ENCODE measurements at places on chromosomes 11 and 22.

DNA sequence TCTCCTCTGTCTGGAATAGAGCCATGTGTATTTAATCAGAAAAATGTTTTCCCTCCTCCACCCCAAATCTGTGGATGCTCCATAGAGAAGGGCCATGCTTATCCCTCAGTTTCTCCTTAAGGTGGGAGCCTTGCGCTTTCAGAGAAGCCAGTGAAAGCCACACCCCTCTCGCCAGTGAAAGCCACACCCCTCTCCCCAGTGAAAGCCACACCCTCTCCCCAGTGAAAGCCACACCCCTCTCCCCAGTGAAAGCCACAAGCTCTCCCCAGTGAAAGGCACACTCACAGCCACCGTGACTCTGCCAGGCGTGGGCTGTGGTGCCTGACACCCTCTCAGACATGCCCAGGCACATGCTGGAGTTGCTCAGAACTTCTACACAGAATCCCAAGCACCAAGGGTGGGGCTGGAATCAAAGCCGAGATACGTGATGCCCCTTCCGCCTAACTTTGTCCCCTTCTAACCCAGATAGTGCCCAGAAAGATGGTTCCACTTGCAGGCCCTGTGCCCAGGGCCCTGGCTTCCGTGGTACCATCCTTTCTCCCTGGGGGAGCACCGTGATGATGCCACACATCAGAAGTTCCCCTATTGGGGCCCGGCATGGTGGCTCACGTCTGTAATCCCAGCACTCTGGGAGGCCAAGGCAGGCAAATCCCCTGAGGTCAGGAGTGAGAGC, 16.5 kb upstream of the PRR5 start:
- DNase-seq = no peak

DNA sequence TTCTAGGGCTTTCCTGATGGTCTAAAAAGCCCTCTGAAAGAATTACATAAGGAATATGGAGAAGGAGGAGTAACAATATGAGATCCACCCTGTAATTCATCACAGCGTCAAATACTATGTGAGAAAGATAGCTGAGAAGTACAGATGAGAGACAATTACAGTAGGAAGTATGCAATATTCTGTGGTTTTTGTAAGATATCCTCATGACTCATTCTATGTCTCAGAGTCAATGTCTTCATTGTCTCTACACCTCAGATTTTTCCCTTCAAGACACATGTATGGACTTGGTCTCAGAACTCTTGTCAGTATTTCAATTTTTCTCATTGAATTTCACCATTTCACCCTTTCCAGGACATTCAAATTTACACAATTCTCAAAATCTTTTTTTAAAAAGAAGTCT, 343.3 kb upstream of the CTSC start:
- no peak for DNase-seq

DNA sequence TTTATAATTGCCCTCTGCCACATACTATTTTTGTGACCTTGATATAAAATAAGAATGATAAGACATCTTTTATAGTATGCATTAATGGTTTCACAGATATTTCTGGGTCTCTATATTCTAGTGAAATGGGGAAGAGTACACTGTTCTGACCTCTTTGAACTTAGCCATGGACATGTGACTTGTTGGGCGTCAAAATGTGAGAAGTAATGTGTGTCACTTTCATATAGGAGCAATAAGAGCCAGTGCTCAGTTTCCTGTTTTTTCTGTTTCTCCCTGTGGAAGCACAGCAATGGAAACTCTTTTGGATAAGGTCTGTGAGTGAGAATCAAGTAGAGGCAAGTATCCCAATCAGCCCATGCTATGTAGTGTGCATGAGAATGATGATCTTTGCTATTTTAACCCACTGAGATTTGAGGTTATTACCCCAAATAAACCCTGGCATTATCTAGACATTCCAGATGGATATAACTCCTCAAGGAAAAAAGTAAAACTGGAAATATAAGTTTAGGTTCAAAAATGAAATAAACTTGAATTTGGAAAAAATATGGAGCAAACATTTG, 60.7 kb downstream of the RAB38 start:
- DNase-seq = no peak

DNA sequence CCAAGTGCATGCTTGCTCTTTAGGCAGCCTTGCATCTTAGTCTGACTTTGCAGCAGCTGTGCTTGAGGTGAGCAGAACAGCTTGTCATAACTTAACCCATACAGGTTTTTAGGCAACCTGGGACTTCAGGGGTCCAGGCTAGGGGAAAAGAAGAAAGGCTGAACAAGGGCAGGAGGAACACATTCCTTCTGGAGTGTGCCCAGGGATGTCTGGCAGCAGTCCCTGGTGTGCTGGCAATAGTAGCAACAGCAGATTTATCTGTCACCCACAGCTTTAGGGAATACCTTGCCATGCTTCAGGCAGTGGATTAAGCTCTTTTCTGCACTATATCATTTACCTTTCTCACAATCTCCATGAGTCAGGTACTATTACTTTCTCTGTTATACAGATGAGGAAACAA, 513.0 kb downstream of the RAB38 start:
- DNase-seq = no peak

DNA sequence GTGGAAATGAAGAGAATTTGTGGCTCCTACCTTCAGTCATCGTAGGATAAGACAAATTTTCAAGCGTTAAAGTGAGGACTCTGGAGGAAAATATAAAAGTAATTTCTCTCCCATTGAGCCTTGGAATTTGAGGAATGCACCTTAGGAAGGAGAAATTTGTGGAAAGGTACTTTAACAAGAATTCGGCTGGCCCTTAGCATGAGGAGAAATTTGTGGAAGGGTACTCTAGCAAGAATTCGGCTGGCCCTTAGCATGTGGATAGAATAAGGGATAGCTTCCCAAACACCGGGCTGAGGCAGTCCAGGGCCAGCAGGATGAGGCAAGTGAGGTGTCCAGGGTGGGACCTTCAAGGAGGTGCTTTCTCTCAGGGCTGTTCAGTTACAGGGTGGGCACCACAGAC, 33.2 kb upstream of the FAR1 start:
- DNase-seq = no peak

- no peak for DNase-seq
These were observed 4.3 kb downstream of the SCUBE1 start for GRCh38 chr22:43338766-43339345.

GRCh38 chr22:37461961-37462360, 24.2 kb downstream of the MFNG start:
- DNase-seq = no peak

DNA sequence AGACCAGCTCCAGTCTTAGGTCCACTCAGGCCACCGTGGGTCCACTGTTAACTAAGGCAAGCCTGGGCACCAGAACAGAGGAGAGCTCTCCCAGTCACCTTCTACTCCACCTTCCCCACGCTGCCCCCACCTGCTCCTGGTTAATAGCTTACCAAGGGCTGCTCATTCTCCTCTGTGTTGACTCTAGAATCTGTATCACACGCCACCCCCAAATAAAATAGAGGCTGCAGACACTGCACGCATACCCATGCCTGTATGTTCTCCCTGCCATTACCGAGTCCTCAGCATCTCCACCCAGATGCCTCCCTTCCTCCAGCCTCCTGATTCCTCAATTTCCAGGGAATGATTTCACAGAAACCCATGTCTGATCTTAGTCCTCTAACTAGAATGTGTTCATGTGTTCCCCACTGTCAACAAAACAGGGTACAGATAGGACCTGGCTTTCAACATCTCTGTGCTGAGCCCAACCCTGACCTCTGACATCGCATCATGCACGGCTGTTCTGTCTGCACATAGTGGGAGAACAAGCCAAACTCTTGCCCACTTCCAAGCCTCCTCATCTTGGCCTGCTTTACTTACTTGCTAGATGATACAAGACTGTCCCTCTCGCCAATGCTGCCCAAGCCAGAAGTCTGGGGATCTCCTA, 49.8 kb downstream of the SMCO4 start:
- no peak for DNase-seq

- DNase-seq = no peak
These were observed 22.8 kb upstream of the GPR83 start for GRCh38 chr11:94424011-94424410.

- no peak for DNase-seq
These were observed 31.7 kb downstream of the DCDC1 start for GRCh38 chr11:31337806-31338205.

GRCh38 chr22:42052765-42053164, 17.8 kb downstream of the NAGA start:
- DNase-seq = no peak

DNA sequence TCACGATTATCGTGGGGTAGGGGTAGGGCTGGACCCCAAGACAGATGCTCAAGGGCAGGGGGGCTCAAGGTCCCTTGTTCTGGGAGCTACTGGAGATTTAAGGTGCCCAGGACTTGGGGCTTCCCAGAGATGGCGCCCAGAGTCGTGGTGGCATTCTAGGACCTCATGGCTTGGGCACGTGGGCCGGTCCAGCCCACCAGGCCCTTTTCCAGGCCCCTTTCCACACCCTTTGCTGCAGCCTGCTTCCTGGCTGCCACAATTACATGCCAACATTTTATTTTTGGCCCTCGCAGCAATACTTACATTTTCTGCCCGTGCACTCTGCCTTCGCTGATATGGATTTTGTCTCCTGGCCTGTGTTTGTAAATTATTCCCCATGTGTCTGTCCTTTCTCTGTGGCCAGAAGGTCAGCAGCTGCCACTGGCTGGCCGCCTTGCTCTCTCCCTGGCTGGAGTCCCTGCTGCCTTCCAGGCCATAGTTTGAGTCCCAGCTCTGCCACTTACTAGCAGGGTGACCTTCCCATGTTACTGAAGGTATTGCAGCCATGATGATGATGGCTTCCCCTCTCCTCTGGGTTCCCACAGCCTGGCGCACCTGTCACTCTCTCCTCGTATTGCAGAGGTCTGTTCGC, 11.2 kb downstream of the MB start:
- DNase-seq = no peak

DNA sequence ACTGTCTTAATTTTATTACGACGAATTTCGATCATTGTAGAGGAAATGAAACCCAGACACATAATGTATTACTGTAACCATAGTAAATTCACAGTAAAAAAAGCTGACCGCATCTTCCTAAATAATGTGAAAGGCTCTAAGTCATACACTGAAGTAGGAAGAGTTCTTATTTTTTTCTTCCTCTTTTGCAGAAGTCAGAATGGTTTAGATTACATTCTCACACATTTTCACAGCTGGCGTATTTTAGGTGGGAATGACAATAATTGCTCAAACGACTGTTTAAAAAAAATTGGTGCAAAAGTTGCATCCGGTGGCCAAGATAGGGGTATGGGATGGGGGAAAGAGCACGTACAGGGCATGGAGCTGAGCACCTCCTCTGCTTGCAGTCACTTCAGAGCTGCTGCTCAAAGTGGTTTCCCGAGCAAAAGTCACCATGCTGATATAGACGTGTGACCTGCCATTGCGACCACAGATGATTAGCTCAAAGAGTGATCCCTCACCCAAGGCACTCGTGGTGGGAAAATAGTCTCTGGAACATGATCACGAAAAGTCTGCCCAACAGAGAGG, 35.3 kb downstream of the MMP13 start:
- DNase-seq = no peak

DNA sequence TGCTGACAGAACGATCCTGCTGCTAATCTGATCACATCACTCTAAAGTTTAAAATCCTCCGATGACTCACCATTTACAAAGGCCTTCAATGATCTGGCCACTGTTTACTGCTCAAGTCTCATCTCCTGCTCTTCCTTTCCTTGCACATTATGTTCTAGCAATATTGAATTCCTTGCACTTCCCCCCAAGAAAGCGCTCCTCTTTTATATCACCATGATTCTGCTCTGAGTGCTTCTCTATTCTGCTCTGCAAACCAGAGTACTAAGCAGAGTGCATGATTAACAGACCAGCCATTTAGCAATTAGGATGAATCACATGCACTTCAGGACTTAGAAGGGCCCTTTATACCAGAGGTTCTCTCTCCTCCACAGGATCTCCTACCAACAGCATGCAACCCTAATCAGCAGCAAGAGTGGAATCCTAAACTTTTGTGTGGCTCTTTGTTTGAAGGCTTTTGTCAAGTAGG, 1122.8 kb upstream of the CCDC90B start:
- DNase-seq = no peak

DNA sequence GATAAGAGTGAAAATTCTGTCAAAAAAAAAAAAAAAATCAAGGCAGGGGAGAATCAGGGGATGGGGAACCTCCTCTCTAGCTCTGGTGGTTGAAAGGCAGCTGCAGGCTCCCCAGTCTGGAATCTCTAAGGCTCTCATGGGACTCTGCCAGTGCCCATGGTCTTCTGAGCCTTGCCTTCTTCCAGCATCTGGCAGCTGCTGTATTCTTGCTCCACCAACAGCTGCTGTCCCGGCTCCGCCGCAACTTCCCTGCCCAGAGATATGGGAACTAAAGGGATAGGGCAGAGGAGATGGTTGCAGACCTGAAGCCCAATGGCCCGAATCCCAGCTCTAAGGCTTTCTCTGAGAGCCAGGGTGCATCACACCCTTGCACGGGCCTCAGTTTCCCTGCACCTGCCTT, 49.5 kb upstream of the PHF21B start:
- no peak for DNase-seq

DNA sequence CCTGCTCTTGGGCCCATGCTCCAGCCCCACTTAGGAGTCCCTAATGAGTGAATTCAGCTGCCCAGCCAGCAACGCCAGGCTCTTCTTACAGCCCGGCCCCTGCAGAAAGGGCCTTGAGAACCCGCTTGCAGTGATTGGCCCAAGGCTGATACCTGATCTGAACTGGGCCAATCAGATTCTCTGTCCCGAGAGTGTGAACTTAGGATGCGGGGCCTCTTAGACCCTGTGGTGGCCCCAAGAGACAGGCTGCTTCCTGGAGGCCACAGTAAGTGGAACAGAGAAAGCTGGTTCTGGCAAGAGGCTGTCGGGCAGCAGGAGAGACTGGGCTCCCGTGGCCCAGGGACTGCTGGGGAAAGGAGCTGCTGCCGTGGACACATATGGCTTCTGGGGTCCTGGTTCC, 11.5 kb downstream of the VSTM5 start:
- DNase-seq = no peak

DNA sequence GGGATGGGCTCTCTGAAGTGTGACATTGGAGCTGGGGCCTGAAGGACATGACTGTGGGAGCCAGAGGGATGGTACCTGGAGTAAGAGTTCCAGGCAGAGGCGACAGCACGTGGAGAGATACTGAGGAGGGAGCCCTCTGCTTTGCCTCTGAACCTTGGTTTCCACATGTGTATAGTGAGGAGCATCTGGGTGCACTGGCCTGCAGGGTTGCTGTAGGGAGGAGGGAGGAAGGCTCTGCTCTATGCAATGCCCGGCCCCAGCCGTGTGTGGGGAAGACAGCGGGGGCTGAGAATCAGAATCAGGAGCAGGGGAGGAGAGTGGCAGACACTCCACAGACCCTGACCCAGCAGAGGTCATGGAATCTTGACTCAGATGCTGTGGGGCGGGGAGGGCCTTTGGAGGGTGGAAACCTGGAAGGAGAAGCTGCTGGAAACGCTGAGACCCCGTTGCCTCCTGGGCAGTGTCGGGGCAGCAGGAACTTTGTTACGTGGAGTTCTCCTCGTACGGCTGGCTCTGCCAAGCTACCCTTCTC, 4.0 kb downstream of the SCYL1 start:
- no peak for DNase-seq
